Stimulated activated naive CD8-positive, alpha-beta T cell treated with anti-CD3 and anti-CD28 coated beads, Interleukin-15, amount 100 ng/mL, for 72 hours (primary cell): ENCODE measurements at places on chromosomes 6 and 20.

DNA sequence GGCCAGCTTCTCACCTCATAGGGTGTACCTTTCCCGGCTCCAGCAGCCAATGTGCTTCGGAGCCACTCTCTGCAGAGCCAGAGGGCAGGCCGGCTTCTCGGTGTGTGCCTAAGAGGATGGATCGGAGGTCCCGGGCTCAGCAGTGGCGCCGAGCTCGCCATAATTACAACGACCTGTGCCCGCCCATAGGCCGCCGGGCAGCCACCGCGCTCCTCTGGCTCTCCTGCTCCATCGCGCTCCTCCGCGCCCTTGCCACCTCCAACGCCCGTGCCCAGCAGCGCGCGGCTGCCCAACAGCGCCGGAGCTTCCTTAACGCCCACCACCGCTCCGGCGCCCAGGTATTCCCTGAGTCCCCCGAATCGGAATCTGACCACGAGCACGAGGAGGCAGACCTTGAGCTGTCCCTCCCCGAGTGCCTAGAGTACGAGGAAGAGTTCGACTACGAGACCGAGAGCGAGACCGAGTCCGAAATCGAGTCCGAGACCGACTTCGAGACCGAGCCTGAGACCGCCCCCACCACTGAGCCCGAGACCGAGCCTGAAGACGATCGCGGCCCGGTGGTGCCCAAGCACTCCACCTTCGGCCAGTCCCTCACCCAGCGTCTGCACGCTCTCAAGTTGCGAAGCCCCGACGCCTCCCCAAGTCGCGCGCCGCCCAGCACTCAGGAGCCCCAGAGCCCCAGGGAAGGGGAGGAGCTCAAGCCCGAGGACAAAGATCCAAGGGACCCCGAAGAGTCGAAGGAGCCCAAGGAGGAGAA, 10.5 kb downstream of the GNAS-AS1 start:
- DNase-seq = no peak

DNA sequence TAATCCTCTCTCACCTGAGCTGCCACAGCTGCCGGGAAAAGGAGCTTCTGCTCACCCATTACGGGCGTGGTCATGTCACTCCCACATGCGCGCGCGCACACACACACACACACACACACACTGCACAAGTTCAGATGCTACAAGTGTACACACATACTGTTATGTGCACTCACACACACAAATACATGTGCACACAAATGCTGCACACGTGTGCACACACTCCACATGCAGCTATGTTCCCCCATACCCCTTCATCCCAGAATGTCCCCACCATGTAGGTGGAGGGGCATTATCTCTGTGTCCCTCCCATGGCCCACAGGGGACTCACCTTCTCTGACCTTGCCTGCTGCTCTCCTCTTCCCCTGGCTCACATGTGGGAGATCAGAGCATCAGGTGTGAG, 37.3 kb downstream of the GNAS-AS1 start:
- no peak for DNase-seq

DNA sequence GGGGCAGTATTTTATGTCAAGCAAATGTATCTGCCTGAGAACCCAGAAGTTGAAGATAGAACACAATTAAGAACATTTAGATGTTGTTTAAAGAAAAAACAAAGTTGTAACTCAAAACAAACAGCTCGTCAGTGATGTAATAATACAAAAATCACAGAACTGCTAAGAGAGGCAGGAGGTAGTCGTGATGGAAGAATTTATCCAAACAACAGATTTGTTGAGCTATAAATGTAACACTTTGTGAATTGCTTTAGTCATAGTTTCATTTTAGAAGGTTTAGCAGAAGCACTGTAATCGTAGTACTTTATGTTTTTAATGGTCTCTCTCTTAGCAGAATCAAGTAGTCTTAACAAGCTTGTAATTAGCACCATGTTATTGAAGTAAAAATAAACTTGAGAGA, 73.6 kb downstream of the SCAF8 start:
- no peak for DNase-seq

DNA sequence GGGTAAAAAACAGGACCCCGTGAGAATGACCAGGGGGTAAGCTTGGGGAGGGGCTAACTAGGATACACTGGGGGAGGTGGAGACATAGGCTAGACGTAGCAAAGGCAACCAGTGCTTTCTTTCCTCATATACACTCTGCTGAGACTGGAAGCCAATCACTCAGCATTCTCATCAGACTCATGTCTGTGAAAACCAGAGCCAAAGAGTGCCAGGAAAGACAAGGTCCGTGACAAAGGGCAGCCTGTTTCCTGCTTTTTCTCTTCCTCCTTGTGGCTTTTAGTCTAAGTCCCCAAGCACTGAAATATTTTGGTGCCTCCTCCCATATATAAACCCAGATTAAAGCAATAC, 97.9 kb upstream of the NEDD9 start:
- no peak for DNase-seq

GRCh38 chr6:43399932-43400487, 27.3 kb upstream of the ABCC10 start:
- DNase-seq = no peak

DNA sequence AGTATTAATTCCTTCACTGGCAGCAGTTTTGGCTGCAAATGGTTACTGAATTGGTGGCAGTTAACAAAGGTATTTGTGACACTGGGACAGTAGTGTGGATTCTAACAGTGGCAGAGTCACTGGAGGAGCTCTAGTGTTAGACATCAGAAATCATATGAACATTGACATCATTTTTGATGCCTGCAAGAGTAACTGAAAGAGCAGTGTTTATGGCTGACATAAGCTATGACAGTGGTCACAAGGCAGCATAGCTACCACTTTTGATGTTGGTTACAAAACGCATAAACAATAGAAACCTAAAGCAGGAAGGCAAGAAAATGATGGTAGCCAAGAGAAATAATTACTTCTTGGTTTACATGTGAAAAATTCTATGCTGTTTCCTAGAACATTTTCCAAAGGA, 326.7 kb upstream of the MAN1A1 start:
- no peak for DNase-seq

DNA sequence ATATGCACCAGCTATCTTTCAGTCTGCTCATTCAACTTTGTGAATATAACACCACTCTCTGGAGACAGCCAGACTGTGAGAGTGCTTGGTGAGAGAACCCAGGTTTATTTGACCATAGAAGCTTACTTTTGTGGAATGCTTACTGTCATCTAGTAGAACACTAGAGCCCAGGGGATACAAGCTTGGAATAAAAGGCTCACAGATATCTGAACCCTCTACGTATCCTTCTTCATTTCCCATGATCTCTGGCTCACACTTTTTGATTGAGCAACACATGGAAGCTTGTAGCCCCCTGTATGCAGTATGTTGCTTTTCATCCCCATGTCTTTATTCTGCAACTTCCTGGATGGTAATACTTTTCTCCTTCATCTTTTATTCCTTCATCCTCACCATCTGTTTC, 835.3 kb upstream of the CITED2 start:
- no peak for DNase-seq

GRCh38 chr6:163529605-163530004, 115.1 kb downstream of the QKI start:
- no peak for DNase-seq

GRCh38 chr6:104182811-104183210, 676.9 kb downstream of the HACE1 start:
- no peak for DNase-seq

DNA sequence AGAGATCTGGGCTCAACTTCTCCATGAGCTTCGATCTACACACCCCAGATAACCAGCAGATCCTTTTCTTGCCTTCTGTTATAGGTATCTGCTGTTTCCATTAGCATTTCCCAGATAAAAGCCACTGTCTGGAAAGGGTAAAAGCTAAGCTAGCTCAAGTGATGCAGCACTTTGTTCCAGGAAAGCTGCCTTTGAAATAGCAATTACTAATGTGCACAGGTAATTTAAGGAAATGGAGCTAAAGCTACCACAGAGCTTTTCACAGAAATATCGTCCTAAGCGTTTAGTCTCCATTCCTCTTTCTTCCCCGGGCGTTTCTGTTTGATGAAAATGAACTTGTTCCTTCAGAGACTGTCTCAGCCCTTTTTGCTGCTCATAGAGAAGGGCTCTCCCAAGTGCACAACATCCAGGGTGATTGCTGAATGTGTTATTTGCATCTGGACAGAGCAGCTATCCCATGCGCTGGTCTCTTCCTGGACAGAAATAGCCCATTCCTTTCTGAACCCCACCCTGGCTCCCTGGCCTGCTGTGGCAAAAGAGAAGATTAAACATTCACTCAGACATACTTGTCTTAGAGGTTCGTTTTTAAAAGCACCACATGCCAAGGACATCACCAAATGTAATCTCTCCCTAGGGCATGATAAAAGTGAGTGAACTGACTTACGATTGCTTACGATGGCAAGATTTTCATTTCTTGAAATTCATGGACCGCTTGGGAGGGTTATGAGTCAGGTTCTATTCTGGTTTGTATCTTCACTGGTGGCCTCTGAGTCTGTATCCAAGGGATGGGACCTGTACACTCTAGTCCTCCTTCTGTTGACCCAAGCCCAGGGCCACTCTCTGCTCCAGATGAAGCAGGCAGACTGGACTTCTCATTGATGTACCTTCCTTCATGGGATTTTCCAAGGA, 429.1 kb upstream of the CDH4 start:
- no peak for DNase-seq

DNA sequence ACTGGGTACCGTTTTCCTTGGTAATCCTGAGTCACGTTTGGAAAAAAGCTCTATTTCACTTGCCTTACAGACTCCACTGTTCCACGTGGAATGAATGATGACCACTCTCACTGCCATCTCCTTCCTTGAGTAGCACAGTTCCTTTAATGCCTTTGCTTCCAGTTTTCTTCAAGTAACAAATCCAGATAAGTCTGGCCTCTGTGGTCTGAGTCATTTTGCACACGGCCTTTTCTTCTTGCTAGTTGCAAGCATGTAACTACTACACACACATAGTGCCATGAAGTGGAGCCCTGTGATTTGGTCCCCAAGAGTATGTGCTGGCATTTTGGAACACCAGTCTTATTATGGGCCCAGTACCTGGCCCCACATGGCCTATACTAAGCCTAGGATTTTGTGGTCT, 182.8 kb downstream of the SASH1 start:
- no peak for DNase-seq

GRCh38 chr6:157650801-157651200, 172.2 kb upstream of the SNX9 start:
- no peak for DNase-seq

DNA sequence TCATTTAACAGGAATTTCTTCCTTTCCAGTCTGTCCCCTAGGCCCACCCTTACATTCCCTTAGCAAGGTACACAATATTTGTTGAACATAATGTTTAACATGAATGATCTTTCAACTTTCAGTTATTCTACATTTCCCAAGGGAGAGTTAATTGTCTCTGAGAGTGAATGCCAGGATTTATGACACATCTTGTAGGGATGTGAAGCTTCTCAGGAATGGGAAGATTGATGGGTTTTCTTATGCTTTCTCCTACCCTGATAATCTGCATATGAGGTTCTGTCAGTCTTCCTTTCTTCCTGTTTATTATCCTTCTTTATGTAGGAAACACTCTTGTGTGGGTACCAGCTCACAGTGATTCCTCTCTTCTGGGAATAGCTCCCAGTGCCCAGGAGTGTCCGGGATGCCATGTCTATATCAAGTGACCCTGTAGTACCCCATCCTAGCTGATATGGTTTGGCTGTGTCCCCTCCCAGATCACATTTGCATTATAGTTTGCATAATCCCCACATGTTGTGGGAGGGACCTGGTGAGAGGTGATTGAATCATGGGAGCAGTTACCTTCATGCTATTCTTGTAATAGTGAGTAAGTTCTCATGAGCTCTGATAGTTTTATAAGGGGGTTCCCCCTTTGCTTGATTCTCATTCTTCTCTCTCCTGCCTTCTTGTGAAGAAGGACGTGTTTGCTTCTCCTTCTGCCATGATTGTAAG, 7.1 kb upstream of the FYN start:
- DNase-seq = no peak

GRCh38 chr6:3383525-3383924, 73.3 kb downstream of the SLC22A23 start:
- DNase-seq = no peak

- no peak for DNase-seq
Measured at GRCh38 chr6:41706876-41707564, 28.4 kb downstream of the TFEB start.

- DNase-seq = peak; percentile 28
Measured at GRCh38 chr20:478949-479429, 16.7 kb upstream of the TBC1D20 start.
